Dorsolateral prefrontal cortex (tissue), 122 donors: ENCODE measurements at places on chromosomes 11 and 22.

DNA sequence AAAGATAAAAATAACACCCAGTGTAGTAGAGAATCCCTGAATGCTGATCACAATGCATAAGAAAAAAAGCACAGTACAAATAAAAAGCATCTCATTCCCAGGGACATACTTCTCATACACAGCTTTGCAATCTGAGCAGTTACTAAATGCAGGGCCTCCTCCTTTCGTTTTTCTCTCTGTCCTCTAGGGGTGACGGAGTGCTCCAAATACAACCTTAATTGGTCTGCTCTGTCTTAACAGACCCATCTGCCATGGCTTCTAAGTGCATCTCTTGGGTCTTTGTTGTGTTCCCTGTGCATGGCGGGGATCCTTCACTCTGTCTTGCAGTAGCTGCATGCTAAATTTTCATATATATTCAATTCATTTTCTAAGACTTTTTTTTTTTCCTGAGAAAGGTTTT is 1114.2 kb upstream of the RAG2 start:
- no peak for DNase-seq

DNA sequence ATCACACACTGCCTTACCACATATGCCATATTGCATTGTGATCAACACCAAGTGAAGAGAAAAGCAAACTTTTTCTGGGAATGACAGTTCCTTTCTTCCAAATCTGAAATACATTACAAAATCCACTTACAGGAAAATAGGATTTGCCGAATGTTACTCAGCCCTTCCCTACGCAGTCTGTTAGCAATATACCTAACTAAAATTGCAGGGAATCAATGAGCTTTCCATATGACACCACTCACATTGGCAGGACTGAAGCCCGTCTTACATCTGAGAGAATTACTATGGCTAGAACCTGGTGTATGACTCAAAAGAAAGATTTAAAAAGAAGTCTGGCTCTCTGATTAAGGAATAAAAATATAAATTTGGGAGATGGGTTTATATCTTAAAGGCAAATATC is 136.0 kb downstream of the LRRC4C start:
- no peak for DNase-seq

- DNase-seq: no peak
Observed at GRCh38 chr11:134330611-134331353, 1.0 kb upstream of the GLB1L2 start.

- DNase-seq: no peak
Observed at GRCh38 chr11:128424271-128424711, 163.1 kb downstream of the ETS1 start.

- DNase-seq: no peak
Observed at GRCh38 chr11:14308897-14309387, 50.0 kb downstream of the RRAS2 start.

DNA sequence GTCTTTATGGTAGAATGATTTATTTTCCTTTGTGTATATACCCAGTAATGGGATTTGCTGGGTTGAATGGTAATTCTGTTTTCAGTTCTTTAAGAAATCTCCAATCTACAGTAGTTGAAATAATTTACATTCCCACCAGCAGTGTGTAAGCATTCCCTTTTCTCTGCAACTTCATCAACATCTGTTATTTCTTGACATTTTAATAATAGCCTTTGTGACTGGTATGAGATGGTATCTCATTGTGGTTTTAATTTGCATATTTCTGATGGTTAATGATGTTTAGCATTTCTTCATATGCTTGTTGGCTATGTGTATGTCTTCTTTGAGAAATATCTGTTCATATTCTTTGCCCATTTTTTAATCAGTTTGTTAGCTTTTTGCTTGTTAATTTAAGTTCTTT is 901.2 kb downstream of the METTL15 start:
- DNase-seq: no peak

DNA sequence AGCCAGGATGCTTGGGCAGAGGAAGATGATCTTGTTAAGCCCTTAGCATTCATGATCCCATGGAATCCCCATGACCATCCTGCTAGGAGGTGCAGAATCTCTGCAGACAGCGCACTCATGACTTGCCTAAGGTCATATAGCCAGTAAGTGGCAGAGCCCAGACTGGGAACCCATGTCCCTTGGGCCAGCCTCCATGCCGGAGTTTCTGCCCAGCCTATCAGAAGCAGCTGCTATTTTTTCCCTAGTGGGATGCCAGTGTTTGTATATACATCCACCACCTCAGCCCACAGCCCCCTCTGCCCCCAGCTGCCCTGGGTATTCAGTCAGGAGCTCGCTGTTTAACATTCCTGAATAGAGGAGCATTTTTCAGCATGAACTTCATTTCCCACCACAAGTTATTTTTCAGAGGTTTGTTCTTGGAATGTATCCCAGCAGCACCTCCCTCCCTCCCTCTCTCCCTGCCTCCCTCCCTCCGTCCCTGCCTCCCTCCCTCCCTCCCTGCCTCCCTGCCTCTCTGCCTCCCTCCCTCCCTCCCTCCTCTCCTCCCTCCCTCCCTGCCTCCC is 34.4 kb upstream of the SUSD2 start:
- no peak for DNase-seq

- no peak for DNase-seq
Observed at GRCh38 chr11:120147094-120147949, 9.4 kb upstream of the TRIM29 start.

DNA sequence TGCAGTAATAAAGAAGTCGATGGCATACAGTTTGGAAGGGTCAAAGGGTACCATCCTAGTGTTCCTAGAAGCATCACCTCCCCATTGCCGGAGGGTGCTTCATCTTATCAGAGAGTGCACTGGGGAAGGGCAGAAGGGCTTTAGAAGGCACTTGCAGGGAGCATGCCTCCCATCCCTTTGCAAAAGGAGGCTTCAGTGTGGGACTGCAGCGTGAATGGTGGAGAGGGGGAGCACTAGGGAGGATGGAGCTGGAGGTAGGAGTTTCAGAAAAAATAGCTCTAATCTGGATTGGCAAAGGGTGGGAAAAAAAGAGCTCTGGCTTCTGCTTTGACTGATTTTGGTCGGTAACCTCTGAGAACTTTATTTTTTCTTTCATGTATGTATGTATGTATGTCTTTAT is 5.0 kb downstream of the NTM start:
- DNase-seq: no peak

- DNase-seq: no peak
Observed at GRCh38 chr22:37884420-37884819, 21.7 kb upstream of the MICALL1 start.

- DNase-seq: no peak
Observed at GRCh38 chr11:63875506-63876065, 36.7 kb downstream of the MARK2 start.

GRCh38 chr11:107116358-107116757 is 98.1 kb upstream of the GUCY1A2 start:
- no peak for DNase-seq
